ENCODE measurements at places on chromosomes 6 and 20.

DNA sequence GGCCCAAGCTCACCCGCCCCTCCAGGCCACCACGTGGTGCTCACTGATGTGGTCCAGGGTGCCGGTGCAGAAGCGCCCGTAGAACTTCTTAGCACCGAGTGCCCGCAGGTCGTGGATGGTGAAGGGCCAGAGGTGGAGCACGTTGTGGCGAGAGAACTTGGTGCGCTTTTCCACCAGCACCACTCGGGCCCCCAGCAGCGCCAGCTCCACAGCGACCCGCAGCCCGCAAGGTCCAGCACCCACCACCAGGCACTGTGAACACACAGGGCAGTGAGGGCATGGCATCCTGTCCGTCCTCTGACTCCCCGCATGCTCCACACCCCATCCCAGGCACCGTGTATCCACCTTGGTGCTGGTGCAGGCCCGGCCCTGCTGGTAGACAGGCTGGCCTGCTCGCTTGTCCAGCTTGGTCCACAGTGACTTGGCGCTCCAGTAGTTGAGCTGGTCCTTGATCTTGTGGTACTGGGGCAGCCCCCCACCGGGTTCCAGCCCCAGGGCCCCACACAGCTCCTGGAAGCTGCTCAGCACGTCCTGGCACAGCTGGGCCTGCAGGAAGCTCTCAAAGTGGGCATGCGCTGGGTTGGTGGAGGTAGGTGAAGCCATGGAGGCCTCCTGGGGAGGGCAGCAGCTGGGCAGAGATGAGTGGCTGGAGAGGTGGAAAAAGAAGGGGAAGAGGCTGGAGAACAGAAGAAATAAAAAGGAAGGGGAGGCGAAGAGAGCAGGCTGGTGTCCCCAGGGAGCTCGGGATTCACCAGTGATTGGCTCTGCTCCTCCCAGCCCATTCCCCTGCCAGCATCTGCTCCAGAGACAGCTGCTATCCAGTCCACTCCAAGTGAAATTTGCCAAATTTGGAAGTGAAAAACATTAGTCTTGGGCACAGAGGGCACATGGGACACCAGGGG, 1.7 kb downstream of the MICAL1 start:
- no peak for DNase-seq

DNA sequence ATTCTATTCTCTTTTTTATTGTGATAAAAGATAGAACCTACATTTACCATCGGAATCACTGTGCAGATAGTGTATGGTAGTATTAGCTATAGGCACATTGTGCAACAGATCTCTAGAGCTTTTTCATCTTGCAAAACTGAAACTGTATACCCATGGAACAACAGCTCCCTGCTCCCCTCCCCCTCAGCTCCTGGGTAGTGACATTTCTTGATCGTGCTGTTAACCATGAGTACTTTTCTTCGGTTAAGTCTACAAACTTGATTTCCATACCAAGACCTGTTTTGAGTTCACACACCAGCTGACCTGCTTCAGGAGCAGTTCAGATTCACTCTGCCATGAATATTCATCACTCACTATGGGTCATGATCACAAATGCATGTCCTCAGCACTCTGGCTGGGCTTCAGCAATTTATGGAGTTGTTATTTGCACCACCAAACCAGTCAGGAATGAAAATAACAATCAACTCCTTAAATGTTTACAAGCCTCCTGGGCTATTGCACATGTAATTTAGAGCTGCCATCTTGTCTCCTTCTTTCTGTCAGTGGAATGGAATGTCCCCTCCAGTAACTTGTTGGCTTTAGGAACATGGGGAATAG, 32.8 kb downstream of the PRDM1 start:
- no peak for DNase-seq

- no peak for DNase-seq
Observed at GRCh38 chr6:161750686-161751085, 476.8 kb upstream of the AGPAT4 start.

- no peak for DNase-seq
Observed at GRCh38 chr20:63702036-63702665, 5.6 kb downstream of the ARFRP1 start.

GRCh38 chr6:95819939-95820338, 195.8 kb upstream of the FUT9 start:
- DNase-seq: no peak

DNA sequence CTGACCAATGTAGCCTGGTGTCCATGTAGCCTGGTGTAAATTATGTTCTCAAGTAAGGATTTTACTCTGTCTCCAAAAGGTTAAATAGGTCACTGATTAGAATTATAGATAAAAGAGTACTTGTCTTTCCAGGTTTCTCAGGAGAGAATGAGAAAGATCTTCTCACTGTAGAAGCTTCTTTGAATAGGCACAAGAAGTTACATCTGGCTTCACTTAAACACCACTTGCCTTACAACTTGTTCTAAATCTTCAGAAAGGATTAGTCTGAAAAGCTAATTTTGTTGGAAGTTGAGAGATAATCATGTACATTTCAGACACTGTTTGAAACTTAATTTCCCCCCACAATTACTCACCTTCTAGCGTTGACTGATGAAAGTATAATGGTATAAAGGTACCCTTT, 275.3 kb downstream of the FARS2 start:
- DNase-seq: no peak

DNA sequence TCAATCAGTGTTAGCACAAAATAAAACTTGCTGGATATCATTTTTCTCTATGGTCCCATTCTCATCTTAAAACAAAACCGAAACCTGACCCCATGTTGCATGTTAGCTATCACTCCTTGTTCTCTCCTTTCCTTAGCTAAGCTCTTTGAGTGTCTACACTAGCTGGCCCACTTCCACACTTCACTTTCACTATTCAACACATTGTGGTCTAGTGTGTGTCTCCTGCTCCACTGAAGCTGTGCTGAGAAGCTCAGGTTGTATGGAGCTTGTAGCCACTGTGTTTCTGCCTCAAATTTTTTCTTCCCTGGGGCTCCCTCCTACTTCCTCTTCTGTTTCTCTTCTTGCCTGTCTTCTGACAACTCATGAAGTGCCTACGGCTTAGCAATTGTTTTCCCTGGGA, 223.0 kb downstream of the NKAIN2 start:
- no peak for DNase-seq

GRCh38 chr20:11192106-11192505, 518.3 kb upstream of the JAG1 start:
- no peak for DNase-seq

GRCh38 chr6:25583099-25583498, 68.9 kb upstream of the SCGN start:
- DNase-seq: no peak

GRCh38 chr6:91879386-91879995, 1292.6 kb upstream of the MAP3K7 start:
- no peak for DNase-seq

DNA sequence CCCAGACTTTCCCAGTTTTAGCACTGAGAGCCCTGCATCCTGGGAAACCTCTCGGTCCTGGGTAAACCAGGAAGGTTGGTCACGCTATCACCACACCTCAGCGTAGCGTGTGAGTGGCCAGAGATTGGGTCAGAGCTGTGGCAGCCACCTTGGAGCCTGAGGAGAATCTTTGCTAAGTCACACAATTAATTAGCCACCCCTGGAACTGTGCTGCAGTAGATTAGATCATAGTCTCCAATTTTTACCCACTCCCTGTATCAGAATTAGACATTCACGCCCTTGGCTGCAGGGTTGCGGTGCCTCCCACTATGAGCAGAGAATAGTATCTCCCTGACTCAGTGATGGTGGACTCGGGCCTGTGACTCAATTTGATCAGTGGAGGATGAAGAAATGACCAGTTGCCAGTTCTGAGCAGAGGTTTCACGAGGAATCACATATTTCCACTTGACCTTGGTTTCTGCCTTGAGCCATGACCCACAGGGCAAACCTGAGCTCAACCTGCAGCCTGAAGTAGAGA, 6.0 kb upstream of the PTGIS start:
- DNase-seq: peak; percentile 60

DNA sequence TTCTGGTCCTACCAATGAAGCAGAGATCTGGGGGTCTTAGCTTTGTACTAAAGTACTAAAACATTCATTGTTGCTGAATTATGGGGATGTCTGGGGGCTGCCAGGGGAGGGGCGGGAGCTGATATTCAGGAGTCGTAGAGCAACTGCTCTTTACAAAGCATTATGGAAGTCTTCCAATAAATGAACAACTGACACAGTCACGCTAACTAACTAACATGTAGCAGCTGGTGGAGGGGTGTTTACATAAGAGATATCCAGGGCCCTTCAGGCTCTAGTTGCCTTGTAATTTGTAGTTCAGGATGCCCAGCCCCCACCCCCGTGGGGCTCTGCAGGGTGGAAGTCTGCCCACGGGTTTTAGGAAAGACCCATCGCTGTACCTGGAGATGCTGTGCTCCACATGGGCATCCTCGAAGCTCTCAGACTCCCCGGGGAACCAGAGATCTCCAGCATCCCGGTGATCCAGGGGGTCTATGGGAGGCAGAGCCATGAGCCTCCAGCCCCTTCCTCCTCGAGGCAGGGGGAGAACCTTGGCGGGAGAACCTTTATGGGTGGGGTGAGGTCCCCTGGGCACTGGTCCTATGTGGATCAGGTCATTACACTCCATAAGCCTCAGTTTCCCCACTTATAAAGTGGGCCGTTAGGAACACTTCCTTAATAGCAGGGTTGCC, 3.4 kb downstream of the TREM2 start:
- no peak for DNase-seq

DNA sequence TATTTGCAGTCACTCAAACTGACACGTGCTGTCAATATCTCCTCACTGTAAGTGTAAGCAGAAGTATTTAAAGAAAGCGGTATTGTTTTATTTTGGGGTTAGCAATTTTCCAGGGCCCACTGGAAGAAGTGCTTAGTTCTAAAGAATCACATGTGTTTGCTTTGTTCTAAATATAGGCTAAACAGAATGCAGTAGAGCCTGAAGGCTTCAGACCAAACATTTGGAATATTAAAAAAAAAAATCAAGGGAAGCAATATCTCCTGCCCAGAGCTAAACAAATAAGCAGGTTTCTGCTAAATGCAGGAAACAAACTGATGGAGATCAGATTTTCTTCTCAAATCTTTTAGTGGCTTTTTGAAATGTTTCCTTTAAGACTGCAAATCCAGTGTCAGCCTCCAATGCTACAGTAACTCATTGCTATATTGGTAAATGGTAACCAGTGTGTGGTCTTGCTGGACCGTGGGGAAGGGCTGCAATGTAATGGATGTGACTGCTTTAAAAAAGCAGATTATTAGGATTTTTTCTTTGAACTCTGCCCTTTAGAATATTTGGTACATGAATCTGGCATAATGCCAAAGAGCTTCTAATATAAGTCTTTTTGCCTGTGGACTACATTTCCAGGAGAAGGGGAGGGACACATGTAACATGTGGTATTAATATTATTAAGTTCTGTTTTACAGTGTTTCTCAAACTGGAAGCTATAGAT, 317.1 kb upstream of the FERMT1 start:
- DNase-seq: no peak

DNA sequence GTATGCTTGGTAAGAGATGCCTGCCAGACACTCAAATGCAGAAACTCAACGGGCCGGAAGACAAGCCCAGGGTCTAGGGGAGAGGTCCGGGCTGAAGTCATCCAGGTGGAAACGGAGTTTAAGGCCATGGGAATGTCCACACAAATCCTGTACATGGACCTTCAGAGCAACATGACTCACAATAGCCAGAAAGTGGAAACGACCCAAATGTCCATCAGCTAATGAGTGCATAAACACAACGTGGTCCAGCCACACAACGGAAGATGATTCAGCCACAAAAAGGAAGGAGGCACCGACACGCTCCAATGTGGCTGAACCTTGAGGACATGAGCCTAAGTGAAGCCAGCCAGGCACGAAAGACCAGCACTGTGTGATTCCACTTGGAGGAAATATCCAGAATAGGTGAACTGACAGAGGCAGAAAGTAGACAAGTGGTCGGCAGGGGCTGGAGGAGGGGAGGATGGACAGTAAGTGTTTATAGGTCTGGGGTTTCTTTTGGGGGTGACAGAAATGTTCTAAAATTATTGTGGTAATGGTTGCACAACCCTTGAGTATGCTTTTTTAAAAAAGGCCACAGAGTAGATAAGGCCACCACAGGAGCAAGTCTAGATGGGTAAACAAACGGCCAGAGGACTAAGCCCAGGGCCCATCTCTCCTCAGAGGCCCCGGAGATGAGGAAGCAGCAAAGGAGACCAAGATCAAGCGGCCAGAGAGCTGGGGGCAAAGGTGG, 105.6 kb downstream of the PREX1 start:
- DNase-seq: peak; percentile 92

- no peak for DNase-seq
Observed at GRCh38 chr20:47868744-47869143, 83.5 kb upstream of the SULF2 start.

DNA sequence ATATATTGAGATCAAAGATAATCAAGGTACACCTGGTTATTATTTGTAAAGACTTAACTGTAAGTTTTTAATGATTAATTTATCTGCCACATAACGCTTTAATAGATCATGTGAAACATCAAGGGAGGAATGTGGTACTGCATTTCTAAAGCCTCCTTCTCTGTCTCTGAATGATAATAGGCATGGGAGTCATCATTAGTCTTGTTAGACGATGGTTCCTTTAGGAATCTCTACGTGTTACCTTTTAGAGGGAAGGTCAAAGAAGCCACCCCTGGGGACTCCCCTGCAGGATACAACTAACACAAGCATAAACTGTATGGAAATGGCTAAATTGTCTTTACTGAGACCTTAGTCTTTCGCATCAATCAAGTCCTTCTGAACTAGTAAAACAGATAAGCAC, 173.6 kb upstream of the MCHR2 start:
- no peak for DNase-seq

- DNase-seq: peak; percentile 39
Observed at GRCh38 chr6:1215023-1215422, 96.9 kb upstream of the FOXQ1 start.

DNA sequence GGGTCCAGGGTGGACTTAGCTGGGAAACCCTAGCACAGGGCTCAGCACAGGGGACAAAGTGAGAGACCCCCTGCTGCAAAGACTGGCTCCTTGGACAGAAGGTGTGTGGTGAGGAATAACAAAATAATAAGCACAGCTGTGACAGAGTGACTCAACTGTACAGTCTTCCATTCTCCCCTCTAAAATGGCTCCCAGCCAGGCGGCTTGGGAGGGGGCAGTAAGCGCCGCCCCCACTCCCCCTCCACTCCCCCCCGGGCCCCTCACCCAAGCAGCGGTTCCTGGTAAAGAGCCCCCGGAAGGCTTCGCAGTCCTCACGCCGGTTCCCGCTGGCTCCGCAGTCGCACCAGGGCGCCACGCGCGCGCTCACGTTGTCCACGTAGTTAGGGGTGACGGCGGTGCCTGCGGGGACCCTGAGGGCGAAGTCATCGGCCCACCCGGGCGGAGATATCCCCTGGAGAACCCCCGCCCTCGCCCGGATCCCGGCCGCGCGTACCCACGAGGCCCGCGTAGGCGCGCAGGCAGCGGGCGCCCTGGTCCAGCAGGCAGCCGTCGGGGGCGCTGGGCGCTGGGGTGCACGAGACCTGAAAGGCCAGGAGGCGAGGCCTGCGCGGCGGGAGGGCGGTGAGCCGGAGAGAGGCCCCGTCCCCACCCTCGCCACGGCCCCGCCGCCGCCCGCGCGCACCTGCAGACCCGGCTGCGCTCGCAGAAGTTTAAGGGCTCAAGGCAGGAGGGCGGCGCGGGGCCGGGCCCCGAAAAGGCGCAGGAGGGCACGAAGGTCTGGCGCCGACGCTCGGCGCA, 2.7 kb downstream of the GFRA4 start:
- DNase-seq: no peak
